Vagina (tissue), 2 donors: ENCODE measurements at places on chromosomes 6 and 20. TPM values are rescaled to one million over a fixed set of nuclear protein-coding genes. Genes with fewer than 3 reads are reported as not detected.

DNA sequence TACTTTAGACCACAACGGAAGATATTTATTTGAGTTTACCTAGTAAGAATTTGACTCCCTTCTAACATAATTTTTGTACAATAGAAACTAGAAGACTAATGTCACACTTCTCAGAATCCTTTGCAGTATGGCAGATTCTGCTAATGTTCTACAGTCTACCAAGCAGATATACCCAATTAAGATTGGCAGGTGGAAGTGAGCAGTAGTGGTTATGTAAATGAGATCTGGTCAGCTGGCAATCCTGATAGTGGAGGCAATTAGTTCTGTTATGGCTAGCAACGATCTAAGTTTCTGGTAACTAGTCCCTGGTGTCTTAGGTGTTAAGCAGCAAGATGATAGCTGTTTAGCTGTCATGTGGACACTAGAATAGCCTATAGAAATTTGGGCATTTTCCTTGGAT, 101.0 kb downstream of the CENPW start:
- no peak for DNase-seq

HRH3 gene
- not detected for total RNA-seq

DNA sequence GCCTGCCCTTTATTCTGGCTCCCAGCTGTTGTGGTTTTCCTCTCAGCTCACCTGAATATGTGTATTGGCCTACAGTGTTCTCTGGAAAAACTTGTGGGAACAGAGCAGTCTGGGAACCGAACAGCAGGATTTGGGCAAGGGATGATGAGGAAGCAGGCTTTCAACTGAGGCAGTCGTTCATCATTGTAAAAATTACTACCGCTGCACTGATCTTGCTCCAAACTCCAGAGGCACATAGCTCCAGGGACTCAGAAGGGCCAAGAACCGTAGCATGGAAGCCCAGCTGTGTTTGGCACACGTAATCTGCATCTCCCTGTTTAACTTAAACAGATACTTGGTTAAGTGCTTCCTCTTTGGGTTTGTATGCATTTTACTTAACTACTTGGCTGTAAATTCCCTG, 48.3 kb upstream of the EEF1A1 start:
- DNase-seq: no peak

RAET1L gene
- total RNA-seq: 8.3 TPM

GRCh38 chr6:86913795-86914194, 23.5 kb upstream of the HTR1E start:
- no peak for DNase-seq

DNA sequence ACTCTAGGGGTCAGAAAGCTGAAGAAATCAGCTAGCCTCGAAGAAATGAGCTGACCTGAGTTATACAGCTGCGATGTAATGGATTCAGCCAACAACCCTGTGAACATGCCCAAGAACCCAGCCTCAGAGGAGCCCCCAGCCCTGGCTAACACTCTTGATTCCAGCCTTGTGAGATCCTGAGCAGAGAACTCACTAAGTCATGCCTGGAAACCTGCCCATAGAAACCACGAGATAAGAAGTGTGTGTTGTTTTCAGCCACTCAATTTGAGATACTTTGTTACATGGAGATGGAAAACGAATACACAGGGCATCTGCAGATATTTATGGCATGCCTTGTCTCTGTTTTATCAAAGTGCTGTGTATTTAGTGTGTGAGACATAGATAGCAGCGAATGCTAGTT, 265.2 kb downstream of the QKI start:
- DNase-seq: peak; percentile 62

DNA sequence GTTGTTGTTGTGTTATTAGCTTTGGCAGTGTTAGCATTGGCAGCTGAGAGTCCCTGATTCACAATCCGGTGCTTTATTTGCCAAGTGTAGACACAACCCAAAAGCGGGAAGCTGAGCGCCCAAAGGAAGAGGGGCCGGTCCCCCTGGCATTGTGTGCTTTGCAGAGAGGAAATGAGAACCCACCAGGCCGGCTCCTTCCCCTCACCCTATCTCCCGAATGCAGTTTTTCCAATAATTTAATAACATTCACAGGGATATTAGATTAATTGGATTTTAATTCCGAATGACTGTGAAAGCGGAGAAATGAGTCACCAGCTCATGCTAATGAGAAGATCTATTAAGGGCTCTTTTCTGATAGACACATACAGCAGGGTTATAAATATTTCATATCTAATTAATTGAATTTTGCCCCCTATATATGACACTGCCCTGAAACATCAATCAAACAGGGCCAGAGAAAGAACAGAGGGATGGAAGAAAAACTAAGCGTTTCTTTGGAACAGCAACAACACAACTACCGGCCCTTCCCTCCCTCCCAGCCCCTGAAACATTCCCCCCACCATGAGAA, 143.8 kb downstream of the MBOAT1 start:
- no peak for DNase-seq

GRCh38 chr20:61535536-61535935, 283.5 kb downstream of the CDH4 start:
- no peak for DNase-seq

NXT1 gene
- total RNA-seq: 40.0 TPM

- DNase-seq: no peak
Measured at GRCh38 chr6:158041370-158041769, 59.7 kb downstream of the SYNJ2 start.

RGS17 gene
- 0.25 TPM for total RNA-seq

IL17F gene
- total RNA-seq: not detected

RNF182 gene
- 2.2 TPM for total RNA-seq

DEFB132 gene
- not detected for total RNA-seq

DNA sequence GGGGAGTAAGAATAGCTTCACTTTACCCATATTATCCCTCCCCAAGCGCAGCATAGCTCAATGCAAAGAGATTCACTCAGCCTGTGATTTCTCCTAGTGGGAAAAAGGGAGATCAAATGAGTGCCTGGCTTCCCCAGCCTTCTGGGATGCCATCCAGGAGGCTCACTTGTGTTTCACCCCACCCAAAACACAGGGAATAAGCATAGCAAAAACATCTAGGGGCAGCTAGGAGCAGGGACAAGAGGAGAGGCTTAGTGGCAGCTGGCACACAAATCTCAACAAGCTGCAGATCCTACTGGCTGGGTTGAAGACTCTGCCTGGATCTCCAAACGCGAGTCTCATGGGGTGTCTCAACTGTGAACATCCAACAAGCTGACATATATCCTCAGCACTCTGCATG, 715.8 kb downstream of the RNF144B start:
- no peak for DNase-seq

BCL2L1 gene
- total RNA-seq: 57.2 TPM

- no peak for DNase-seq
Measured at GRCh38 chr6:105985098-105985815, 100.9 kb upstream of the PRDM1 start.

GRCh38 chr6:35694462-35694861, 5.7 kb upstream of the FKBP5 start:
- no peak for DNase-seq

GRCh38 chr20:40810332-40811000, 121.4 kb upstream of the MAFB start:
- DNase-seq: no peak

GRCh38 chr20:7426890-7427496, 513.3 kb downstream of the HAO1 start:
- DNase-seq: no peak
